Adrenal gland (tissue), 19 donors: ENCODE measurements at places on chromosomes 6 and 20. TPM values are rescaled to one million over a fixed set of nuclear protein-coding genes. Genes with fewer than 3 reads are reported as not detected.

GRCh38 chr6:170172392-170172791, 118.5 kb downstream of the DLL1 start:
- no peaks in the 10 kb centered on the region for H3K4me1 ChIP-seq
- no peak for DNase-seq
- no peak overlapping the region for H3K27ac ChIP-seq
- H3K27me3 ChIP-seq, result no peaks in the 10 kb centered on the region
- H3K36me3 ChIP-seq, result no peaks in the 10 kb centered on the region

GRCh38 chr6:125746731-125747588, 2.5 kb upstream of the HEY2 start:
- H3K36me3 ChIP-seq, result no peaks in the 10 kb centered on the region
- H3K4me1 ChIP-seq, result peaks cover 32% of the 10 kb centered on the region
- H3K27me3 ChIP-seq, result peaks cover 40% of the 10 kb centered on the region
- DNase-seq, result peak; percentile 71
- peak overlapping the region; percentile 45 for H3K4me3 ChIP-seq
- H3K27ac ChIP-seq, result peak overlapping the region; percentile 67

DNA sequence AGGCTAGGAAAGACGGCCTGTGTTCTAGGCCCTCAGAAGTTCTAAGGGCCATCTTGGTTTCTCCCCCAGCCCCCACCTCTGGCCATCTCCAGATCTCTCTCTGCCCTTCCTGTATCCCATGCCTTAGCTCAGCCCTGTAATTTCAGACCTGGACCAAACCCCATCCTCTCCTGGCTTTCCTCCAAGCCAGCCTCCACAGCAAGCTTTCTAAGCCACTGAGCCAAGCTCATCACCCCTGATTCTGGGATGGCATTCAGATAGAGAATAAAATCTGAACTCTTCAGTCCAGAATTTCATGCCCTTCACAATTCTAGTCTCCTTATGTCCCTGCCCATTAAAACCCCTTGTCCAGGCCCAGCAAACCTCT, 18.9 kb upstream of the CCM2L start:
- H3K36me3 ChIP-seq, result no peaks in the 10 kb centered on the region
- no peak overlapping the region for H3K4me3 ChIP-seq
- DNase-seq, result no peak
- H3K4me1 ChIP-seq, result no peaks in the 10 kb centered on the region

- H3K4me1 ChIP-seq, result no peaks in the 10 kb centered on the region
- H3K36me3 ChIP-seq, result peaks cover 3% of the 10 kb centered on the region
- no peak overlapping the region for H3K27ac ChIP-seq
- no peak for DNase-seq
These were observed 12.5 kb downstream of the PRIM2 start for GRCh38 chr6:57329933-57330332.

DNA sequence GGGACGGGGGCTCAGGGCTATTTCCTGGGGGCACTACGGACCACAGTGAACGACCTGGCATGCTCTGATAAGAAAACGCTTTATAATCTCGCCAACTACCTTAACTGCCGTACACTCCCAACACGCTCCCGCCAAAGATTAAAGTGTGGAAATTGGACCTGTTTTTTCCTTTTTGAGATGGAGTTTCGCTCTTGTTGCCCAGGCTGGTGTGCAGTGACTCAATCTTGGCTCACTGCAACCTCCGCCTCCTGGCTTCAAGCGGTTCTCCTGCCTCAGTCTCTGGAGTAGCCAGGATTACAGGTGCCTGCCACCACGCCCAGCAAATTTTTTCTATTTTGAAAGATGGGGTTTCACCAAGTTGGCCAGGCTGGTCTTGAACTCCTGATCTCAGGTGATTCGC, 346 bp upstream of the SLC44A4 start:
- no peak overlapping the region for H3K4me3 ChIP-seq
- peaks cover 47% of the 10 kb centered on the region for H3K36me3 ChIP-seq
- no peak overlapping the region for H3K27ac ChIP-seq

GRCh38 chr6:32763421-32763820, at the start of gene HLA-DQB2:
Gene HLA-DQB2 (minus strand): TSS chr6:32763532. CDS start chr6:32763470, 62 bp downstream.
- H3K27me3 ChIP-seq, result peaks cover 13% of the 10 kb centered on the region
- no peaks in the 10 kb centered on the region for H3K4me1 ChIP-seq
- no peak for DNase-seq
- no peak within 1 kb of the TSS for H3K27ac ChIP-seq
- H3K36me3 ChIP-seq, result no peaks in the 10 kb centered on the region

GSTA2 gene
- polyA plus RNA-seq, result 8.4 TPM

GLO1 gene
- polyA plus RNA-seq, result 44.6 TPM
